ENCODE measurements at places on chromosomes 2 and 18.

GRCh38 chr18:40018266-40018665 lies 1936.8 kb upstream of the PIK3C3 start:
- DNase-seq = no peak

GRCh38 chr2:191150230-191150599 lies 579 bp downstream of the STAT4 start:
- DNase-seq = no peak

- DNase-seq = no peak
Observed at GRCh38 chr2:236366049-236366387, 101.8 kb upstream of the ASB18 start.

- DNase-seq = no peak
Observed at GRCh38 chr2:37692711-37693110, 21.3 kb upstream of the CDC42EP3 start.

GRCh38 chr18:50453732-50454131 lies 78.9 kb downstream of the SKA1 start:
- no peak for DNase-seq

DNA sequence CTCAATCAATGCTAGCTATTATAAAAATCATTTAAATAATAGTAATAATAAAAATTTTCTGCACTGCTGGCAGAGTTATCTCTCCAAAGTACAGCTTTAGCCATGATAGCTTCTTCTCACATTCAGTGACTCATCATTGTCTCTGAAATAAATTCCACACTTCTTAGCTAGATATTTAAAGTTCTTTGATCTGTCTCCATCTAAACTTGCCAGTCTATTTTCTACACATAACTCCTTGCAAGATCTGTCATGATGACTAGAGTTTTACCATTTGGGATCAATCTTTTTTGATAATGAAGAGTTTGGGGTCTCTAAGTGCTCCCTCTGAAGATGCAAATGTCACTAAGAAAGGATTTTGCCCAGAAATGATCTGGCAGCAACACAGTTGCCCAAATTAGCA lies 155.4 kb upstream of the LHCGR start:
- no peak for DNase-seq

GRCh38 chr2:167756446-167756845 lies 490.9 kb downstream of the STK39 start:
- no peak for DNase-seq

- DNase-seq = no peak
Observed at GRCh38 chr2:238894950-238895298, 47.0 kb downstream of the TWIST2 start.

GRCh38 chr18:6355789-6356589 lies 58.7 kb downstream of the L3MBTL4 start:
- DNase-seq = peak; percentile 62

GRCh38 chr2:7427293-7428060 lies 510.3 kb downstream of the RNF144A start:
- DNase-seq = peak; percentile 17

- DNase-seq = peak; percentile 52
Observed at GRCh38 chr18:56815926-56816325, 164.8 kb downstream of the WDR7 start.

- DNase-seq = no peak
Observed at GRCh38 chr2:101528501-101528900, 53.6 kb upstream of the RFX8 start.

- no peak for DNase-seq
Observed at GRCh38 chr2:238098901-238099713, 1.0 kb upstream of the ESPNL start.

GRCh38 chr2:142694282-142694681 lies 183.2 kb upstream of the KYNU start:
- no peak for DNase-seq

DNA sequence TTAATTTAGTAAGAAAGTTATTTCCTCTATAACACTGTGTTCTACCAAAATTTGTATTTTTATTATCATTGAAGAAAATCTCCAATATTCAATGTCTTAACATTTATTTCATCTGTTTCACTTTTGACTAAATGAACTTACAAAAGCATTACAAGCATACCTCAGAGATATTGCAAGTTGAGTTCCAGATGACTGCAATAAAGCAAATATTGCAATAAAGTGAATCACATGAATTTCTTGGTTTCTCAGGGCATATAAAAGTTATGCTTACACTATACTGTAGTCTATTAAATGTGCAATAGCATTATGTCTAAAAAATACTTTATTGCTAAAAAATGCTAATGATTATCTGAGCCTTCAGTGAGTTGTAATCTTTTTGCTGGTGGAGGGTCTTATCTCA lies 78.3 kb downstream of the TTC32 start:
- no peak for DNase-seq

GRCh38 chr2:138223319-138223718 lies 259.0 kb downstream of the HNMT start:
- no peak for DNase-seq

GRCh38 chr18:64474255-64474654 lies 325.4 kb upstream of the LINC00305 start:
- no peak for DNase-seq

- no peak for DNase-seq
Observed at GRCh38 chr2:158391876-158392275, 64.7 kb downstream of the CCDC148 start.

- no peak for DNase-seq
Observed at GRCh38 chr18:47992976-47993375, 62.5 kb upstream of the SMAD2 start.

DNA sequence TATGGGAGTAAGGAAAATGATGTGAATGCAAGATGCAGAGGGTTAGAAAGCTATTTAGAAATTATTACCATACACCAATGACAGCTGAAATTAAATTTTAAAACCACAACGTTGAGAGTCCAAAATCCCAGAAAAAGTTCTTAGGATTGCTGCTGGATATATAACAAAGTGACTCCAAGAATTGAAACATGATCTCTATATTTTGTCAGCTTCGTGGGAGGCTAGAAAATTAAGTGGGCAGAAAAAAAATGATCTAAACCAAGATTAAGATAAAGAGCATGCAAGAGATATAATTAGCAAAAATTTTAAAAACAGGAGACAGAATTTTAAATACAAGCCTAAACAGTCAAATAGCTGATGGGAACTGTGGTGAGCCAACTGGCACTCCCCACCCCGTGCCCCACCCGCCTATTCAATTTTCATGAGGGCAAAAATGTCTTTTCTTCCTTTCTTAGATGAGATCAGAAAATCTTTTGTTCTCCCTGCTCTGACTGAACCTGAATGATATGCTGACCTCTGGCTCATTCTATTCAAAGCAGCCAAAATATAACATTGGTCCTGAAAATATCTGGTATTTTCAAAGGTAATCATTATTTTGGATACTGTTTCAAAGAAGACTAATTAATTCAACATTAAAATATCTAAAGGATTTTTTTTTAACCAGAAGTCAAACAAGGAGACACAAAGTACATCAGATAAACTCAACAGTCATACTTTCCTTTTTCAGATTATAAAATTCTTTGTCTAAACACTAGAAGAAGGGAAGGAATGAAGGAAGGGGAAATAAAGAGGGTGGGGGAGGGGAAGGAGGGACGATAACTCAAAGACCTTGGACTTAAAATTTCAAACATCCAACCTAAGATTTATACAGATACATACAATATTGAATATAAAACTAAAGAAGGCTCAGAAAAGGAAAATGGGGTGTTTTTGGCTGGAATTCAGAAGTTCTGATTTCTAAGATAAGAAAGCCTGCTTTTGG lies 12.2 kb downstream of the KANSL3 start:
- no peak for DNase-seq

- DNase-seq = no peak
Observed at GRCh38 chr2:205566606-205567168, 115.6 kb upstream of the NRP2 start.

DNA sequence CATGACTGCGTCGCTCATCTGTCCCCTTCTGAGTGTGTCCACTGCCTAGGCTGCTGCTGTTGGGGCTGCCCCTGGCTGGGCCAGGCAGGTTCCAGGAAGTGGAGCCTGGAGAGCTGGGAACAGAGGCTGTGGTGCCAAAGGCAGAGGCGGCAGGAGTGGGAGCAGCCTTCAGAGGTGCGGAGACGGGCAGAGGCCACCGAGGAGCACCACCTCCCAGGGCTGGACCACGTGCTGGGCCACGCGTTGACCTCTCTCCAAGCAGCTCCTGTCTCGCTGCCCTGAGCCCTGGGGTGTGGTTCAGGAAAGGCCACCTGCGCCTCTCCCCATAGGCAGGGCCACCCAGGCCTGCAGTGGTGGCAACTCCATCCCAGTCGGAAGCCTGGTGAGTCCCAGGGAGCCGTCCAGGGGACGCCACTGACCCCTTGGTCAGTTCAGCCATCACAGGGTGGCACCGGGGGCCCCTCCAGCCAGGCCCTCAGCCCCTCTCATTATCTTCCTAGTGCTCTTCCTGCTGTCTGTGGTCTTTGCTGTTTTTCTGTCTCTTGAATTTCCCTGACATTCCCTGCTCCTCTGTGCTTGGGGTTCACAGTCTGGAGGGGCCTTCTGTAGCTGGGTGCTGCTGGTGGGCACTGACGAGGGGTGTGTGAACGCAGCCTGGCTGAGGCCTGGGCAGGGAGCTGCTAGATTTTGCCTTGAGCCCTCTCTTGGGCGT lies 122.8 kb upstream of the HS6ST1 start:
- peak; percentile 15 for DNase-seq

DNA sequence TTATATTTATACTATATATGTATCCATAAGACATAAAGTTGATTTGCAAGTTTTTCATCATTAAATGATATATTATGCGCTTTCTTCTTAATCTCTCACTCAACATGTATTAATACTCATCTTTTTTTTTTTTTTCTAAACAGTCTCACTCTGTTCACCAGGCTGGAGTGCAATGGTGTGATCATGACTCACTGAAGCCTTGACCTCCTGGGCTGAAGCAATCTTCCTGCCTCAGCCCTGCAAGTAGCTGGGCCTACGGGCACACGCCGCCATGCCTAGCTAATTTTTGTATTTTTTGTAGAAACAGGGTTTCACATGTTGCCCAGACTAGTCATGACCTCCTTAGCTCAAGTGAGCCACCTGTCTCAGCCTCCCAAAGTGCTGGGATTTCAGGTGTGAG lies 51.4 kb upstream of the MAP4K3 start:
- peak; percentile 85 for DNase-seq

DNA sequence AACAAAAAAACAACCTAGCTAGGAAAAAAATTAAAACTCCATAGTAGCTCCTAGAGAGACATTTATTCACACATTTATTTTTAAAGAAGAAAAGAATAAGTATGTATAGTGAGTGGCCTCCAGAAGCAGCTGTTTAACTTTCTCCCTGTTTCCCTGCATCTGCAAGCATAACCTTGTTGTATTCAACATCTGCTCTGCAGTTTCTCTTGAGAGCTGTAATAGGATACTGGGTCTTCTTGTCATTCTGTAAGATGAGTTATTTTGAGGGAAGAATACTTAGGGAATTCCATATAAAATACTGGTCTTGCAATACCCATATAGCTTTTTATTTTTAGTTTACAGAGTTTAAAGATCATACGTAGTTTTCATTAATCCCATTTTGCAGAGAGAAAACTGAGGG lies 246.6 kb downstream of the LRRTM1 start:
- no peak for DNase-seq

- no peak for DNase-seq
Observed at GRCh38 chr2:151265991-151266390, 4.3 kb upstream of the RBM43 start.

DNA sequence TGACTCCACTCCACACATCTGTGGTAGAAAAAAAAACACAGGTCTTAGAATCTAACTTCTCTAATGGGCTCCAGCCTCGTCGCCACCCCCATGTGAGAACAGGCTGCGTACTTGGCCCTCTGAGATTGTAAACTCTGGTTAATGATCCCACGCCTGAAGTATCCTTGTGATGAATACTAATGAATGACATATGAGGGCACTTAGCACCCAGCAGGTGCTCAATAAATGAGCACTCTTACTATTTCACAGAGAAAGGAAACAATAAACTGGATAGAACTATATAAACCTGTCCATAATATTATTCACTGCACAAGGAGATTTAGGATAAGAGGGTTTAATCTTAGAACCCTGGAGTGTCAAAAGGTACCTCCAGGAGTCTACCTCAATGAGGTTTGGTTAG lies 310.1 kb upstream of the HNRNPA3 start:
- no peak for DNase-seq

- peak; percentile 56 for DNase-seq
Observed at GRCh38 chr2:28413152-28413898, 20.7 kb downstream of the FOSL2 start.

GRCh38 chr2:163897799-163898198 lies 162.0 kb upstream of the FIGN start:
- DNase-seq = no peak

GRCh38 chr2:45120546-45120945 lies 111.3 kb upstream of the SIX2 start:
- DNase-seq = no peak

GRCh38 chr2:71283131-71283530 lies 48.5 kb upstream of the ZNF638 start:
- DNase-seq = no peak

DNA sequence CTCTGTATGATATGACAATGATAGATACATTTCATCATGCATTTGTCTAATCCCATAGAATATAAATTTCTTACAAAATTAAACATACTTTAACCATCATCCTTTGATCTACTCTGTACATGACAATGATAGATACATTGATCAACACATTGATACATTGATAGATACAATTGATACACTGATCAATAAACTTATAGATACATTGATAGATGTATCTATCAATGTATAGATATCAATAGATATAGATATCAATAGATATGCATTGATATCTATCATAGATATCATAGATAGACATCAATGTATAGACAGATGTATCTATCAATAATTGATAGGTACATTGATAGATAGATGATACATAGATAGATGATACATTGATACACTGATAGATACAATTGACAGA lies 105.4 kb downstream of the DYM start:
- no peak for DNase-seq

DNA sequence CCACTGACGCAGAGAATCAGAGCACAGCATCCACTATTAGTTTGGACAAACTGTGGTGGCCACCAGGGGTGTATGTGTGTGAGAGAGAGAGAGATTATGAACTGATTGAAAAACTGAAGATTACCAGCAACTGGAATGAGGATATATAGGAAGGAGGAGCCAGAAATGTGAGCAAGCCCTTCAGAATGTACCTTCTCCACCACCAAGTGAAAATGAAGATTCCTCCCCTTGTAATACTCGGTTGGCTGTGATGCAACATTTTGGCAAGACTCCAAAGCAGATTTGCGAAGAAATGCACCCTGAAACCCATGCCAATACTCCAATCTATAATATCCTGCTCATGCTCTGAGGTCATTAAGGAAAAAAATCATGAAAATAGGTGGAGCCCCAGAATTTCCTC lies 121.2 kb upstream of the SLC35G4 start:
- DNase-seq = no peak

- no peak for DNase-seq
Observed at GRCh38 chr2:233195027-233195426, 56.4 kb upstream of the ATG16L1 start.

DNA sequence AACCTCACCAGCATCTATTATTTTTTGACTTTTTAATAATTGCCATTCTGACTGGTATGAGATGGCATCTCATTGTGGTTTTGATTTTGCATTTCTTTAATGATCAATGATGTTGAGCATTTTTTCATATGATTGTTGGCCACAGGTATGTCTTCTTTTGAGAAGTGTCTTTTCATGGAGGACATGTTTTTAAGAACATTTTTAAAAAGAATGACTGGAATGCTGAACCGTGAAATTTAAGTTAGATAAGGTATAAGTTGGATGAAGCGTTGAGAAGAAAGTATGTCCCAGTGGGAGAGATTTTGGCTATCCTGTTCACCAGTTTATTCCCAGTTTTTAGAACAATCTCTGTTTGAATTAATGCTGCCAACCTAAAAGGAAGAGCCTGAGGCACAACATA lies 365.9 kb downstream of the CELF4 start:
- no peak for DNase-seq
